ENCODE measurements at places on chromosomes 7 and 10.

- no peak for DNase-seq
These were observed 7.7 kb downstream of the DPCD start for GRCh38 chr10:101595591-101596433.

GRCh38 chr7:33961948-33962347 is 56.6 kb downstream of the BMPER start:
- no peak for DNase-seq

GRCh38 chr10:89391907-89392756 is at the start of gene IFIT1:
TSS of gene IFIT1 (plus strand) at chr10:89392623. CDS start at chr10:89392713, 90 bp downstream.
- DNase-seq: no peak

GRCh38 chr7:134571746-134572461 is 23.0 kb downstream of the AKR1B15 start:
- DNase-seq: no peak

- no peak for DNase-seq
These were observed 154.2 kb downstream of the EGFR start for GRCh38 chr7:55172881-55173609.

DNA sequence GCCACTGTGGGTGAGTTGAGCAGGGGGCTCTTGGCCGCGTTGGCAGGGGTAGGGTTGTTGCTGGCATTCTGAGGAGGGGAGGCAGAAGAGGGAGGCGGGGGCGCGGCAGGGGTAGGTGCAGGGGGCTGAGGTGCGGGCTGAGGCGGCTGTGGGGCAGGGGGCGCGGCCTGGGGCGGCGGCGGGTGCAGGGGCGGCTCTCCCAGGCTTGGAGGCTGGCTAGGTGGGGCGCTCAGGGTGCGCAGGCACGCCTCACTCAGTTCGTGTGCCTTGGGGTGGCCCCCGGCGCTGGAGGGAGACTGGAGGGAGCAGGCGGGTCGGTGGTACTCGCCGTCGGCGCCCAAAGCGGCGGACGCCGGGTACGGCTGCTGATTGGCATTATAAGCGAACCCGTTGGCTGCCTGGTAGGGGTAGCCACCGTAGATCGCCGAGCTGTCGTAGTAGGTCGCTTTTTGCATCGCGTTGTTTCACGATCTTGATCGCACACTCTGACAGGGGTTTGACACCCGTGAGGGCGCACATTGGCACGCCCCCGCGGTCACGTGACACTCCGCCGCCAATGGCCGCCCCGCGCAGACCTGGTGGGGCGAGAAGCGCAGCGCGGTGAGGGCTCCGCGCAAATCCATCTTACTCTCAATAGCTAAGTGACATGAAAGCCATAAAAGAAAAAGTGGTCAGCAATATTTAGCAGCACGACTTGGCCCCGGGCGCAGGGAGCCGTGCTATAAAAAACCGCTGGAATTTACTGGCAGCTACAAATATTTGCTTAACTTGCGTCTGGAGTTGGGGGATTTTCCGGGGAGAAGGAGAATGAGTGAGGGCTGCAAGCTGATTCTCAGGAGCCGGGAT is 7.9 kb upstream of the HOXA2 start:
- DNase-seq: no peak

GRCh38 chr7:30330134-30331111 is 46.0 kb downstream of the ZNRF2 start:
- no peak for DNase-seq

GRCh38 chr7:93427107-93427506 is 147.4 kb downstream of the CALCR start:
- no peak for DNase-seq

GRCh38 chr7:149240637-149241036 is 1.2 kb downstream of the ZNF212 start:
- DNase-seq: no peak

DNA sequence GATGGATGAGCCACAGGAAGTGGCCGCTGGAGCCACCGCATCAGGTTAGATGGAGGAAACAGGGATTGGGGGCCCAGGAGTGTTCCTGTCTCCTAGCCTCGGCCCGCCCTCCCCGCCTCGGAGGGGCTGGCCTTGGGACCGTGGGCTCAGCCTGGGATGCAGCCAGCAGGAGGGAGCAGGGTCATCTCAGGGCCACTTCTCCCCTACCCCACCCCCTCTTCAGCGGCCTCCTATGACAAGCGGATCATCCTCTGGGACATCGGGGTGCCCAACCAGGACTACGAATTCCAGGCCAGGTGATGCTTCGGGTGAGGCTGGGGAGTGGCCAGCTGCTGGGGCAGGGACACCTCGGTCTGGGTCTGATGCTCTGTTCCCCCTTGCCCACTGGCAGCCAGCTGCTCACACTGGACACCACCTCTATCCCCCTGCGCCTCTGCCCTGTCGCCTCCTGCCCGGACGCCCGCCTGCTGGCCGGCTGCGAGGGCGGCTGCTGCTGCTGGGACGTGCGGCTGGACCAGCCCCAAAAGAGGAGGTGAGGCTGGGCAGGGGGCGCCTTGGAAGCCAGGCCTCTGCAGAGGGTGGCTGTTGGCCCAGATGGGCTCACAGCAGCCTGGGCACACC is 4.7 kb downstream of the LRWD1 start:
- DNase-seq: no peak

GRCh38 chr7:135197906-135198655 is 13.2 kb downstream of the WDR91 start:
- no peak for DNase-seq

GRCh38 chr7:83791737-83792136 is 142.8 kb upstream of the SEMA3E start:
- DNase-seq: no peak

GRCh38 chr10:86685893-86686632 is 17.8 kb downstream of the LDB3 start:
- no peak for DNase-seq

- no peak for DNase-seq
These were observed 208.2 kb downstream of the SNX13 start for GRCh38 chr7:17732083-17732482.

DNA sequence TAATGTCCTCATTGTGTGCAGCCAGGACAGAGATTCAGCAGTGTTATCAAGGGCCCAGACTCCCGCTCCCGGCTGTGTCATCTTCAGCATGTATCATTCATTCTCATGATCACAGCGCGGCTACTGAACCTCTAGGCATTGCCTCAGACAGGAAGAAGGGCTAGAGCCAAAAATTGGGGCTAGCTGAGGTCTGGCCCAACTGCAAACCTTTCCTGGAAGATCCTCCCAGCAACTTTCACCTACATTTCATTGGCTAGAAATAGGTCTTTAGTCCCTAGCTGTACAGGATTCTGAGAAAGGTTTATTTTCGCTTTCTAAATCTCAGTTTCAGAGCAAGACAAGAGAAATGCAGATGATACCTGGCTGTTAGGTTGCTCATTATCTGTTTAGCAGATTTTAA is 81.9 kb downstream of the CREM start:
- no peak for DNase-seq

GRCh38 chr10:61923210-61923949 is 21.9 kb downstream of the ARID5B start:
- DNase-seq: no peak

DNA sequence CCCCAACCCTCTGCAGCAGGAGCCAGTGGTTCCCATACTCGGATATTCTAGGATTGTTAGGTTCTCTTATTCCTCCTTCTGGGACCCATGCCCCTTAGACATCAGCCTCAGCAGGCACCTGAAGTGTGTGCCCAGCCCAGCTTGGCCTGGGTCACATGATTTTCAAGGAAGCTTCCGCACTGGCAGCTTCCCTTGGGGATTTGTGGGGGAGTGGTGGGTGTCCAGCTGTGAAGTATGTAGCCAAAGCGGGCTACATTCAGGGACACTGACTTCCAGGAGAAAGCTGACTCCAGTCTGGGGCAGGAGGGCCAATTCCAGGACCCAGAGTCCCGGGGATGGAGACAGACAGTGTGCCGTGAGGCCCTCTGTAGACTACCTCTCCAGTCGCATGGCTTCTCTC is 1.3 kb downstream of the LDB1 start:
- no peak for DNase-seq

DNA sequence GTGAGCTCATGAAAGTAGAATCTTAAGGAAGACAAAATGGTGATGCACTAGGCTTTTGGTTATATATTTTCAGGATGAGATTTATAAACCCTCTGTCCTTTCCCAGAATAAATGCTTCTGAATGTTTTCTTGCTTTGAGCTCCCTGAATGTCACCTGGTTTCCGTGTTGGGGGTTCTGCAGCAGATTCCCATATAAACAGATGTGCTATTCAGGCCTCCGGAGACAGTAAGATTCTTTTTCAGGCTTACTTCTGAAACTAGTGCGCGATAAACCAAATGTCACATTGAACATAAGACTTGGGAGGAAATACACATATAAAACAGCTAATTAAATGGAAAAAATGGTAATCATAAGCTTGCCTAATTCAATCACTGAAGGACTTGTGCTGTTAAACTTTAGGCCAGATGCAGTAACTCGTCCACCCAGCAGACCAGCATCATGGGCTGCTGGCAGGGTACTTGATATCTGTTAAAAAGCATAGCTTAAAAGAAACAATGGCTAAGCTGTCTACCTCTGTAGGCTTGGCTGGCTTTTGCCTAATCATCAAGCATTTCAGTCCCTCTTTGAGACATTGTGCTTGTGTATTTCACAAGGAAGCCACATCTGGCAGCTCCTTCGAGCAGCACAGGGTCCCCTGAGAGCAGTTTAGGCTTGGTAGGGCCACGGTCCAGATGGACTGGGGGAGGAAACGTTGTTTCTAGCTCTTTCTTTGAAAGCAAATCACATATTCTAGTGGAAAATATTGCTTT is 281.2 kb upstream of the KIAA1217 start:
- no peak for DNase-seq

DNA sequence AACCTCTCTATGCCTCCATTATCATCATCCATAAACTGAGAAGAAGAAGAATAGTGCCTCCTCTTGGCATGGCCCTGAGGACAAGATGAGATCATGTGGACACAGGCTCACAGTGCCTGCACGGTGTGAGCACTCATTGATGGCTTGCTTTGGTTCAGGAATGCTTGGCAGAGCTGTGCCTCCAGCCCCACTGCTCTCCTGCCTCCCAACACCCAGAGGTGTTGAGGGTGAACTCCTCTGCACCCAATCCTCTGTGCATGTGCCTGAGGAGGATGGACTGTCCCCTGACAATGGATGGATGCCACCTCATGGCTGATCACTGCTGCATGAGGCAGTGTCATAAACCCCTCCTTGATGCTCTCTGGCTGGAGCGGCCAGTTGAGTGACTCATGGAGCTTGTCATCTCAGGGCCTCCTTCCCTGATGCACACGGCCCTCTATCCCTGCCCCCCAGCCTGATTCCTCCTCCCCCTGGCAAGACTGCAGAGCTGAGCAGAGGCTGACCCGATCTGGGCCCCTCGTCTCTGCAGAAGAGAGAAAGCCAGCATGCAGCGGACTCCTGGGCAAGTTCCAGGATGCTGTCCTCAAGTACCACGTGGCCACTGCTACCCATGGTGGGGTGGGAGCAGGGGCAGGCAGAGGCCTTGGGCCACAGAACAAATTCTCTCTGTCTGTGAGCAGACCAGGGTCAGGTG is 136.3 kb downstream of the KCNMA1 start:
- DNase-seq: no peak

DNA sequence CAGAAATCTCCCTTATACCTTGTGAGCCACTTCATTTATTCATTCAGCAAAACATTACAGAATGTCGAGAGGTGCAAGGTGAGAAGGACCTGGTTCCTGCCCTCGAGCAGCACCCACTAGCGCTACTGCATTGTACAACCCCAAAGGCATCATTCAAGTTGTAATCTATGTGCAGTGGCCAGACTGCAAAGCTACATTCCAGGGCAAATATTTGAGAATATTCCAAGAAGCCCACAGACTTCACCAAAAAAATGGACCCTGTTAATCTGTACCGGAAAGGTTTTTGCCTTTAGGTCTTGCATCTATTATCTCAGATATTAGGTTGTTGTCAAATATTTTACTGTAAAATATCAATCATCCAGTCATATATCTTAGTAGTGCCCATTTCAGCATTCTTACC is 295.4 kb upstream of the FZD1 start:
- DNase-seq: no peak

GRCh38 chr7:98133181-98133580 is 26.5 kb downstream of the LMTK2 start:
- DNase-seq: no peak

- no peak for DNase-seq
These were observed 314.6 kb downstream of the C7orf25 start for GRCh38 chr7:42597300-42597699.

Data from omental fat pad (tissue), 4 donors.